Ascending aorta (tissue), 2 donors: ENCODE measurements at places on chromosomes 16 and 17.

GRCh38 chr16:79988721-79989220 is 388.2 kb upstream of the MAF start:
- DNase-seq: no peak

DNA sequence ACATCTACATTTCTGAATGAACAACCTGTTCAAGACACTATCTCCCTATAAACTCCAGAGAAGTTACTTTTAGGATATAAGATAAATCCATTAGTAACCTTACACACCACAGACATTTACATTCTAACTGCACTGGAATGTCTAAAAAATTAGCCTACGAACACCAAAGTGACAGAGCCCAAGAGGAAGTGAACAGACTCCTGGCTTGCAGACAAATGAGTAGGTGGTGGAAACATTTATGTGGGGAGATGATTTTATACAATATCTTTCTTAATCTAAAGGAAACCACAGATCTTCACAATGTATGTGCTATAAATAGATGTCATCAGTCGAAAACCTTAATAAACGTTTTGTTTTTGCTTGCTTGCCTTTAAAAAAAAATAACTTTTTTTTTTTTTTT is 18.8 kb downstream of the ZNF652 start:
- DNase-seq: no peak

- DNase-seq: no peak
Measured at GRCh38 chr17:5531085-5531418, 44.7 kb downstream of the MIS12 start.

DNA sequence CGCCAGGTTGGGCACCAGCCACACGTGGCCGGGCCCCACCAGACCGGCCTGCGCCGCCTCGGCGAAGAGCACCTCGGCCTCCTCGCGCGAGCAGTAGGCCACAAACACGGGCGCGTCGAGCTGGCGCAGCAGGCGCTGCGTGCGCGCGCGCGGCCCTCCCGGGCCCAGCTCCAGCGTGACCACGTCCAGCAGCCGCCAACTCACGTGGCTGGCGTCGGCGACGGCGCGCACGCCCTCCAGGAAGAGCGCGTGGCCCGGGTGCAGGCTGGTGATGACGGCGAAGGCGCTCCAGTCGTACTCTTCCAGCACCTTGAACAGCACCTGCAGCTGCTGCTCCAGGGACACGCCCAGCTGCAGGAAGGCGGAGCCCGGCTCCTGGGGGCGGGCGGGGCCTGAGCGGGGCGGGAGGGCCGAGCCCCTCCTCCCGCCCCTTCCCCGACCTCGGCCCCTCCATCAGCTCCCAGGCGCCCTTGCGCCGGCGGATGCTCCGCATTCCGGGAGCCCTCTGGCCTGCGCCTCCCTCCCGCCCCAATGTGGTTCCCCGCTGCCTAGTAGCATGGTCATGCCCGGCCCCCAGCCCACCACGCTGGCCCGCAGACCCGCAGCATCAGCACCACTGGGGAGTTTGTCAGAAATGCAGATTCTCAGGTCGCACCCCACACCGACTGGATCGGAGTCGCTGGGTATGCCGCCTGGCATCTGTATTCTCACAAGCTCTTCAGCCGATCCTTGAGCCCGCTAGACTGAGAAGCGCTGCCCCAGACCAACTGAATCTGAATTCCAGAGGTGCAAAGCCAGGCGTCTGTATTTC is 7.2 kb downstream of the GRIN2C start:
- no peak for DNase-seq

- DNase-seq: no peak
Measured at GRCh38 chr16:50684823-50685461, 3.8 kb upstream of the SNX20 start.

GRCh38 chr17:78676412-78677302 is 99.5 kb upstream of the DNAH17 start:
- no peak for DNase-seq
